NCI-H2171 (cell line): ENCODE measurements at places on chromosomes 12 and 14.

GRCh38 chr12:112664569-112664968, 127.0 kb upstream of the RPH3A start:
- DNase-seq = no peak

GRCh38 chr12:6225630-6226001, 25.4 kb downstream of the CD9 start:
- no peak for DNase-seq

DNA sequence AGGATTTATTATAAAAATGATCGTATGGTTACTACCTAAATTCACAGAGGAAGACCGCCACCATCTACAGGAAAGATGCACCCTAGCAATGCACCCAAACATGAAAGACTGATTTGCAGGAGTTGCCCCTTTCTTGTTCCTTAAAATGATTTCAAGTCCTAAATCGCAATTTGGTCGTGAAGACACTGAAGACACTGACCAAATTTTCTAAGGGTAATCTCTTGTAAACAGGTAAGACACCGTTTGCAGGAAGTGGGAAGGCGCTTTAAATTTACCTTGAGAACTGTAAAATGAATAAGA, 1.0 kb downstream of the SOS2 start:
- DNase-seq = no peak

GRCh38 chr12:126558810-126559209, 1493.6 kb downstream of the AACS start:
- DNase-seq = no peak

GRCh38 chr12:21369141-21369980, 3.3 kb upstream of the IAPP start:
- DNase-seq = no peak

DNA sequence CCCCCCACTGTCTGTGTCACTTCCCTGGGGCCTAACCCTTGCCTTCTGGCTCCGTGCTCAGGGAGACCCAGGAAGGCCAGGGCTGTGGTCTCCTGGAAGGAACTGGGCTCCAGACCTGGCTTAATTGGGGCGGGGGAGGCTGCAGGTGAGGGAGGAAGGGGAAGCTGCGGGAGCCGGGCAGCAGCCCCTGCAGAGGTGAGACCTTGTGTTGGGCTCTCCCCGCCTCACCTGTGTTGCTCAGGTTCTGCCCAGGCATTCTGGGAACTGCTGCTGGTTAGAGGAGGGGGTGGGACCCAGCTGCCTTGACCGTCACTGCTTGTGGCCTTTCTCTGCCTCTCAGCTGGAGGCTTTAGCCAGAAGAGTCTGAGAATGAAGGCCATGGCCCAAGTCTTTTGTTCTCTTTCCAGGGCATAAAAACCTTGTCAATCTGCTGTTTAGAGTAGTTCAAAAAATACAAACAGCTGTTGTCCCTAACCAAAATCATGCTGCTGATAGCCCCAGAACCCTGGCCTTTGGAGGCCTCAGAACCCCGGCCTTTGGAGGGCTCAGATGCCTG, 247.6 kb downstream of the CHST11 start:
- no peak for DNase-seq

GRCh38 chr12:77592836-77593235, 237.9 kb upstream of the NAV3 start:
- peak; percentile 21 for DNase-seq

GRCh38 chr12:131598717-131599116, 112.2 kb upstream of the SFSWAP start:
- DNase-seq = no peak

GRCh38 chr14:95530473-95531276, 4.2 kb upstream of the GLRX5 start:
- no peak for DNase-seq

DNA sequence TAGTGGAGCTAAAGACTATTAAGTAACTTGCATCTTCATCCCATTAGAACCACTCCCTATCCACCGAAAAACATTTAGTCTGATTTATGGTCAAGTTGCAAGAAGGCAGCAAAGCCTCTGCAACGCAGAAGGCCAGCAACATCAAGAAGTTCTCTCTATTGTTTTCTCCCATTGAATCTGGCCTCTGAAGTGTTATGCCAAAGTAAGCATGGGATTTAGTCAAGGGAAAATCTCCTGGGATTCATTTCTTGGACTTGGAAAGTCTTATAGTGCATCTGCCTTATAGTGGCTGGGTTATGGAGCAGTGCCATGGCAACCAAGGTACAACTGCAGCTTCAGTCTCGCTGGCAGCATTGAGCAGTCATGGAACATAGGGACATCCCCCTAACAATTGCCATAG, 87.7 kb upstream of the KRR1 start:
- DNase-seq = no peak

GRCh38 chr14:91278383-91278715, 33.8 kb upstream of the GPR68 start:
- no peak for DNase-seq

DNA sequence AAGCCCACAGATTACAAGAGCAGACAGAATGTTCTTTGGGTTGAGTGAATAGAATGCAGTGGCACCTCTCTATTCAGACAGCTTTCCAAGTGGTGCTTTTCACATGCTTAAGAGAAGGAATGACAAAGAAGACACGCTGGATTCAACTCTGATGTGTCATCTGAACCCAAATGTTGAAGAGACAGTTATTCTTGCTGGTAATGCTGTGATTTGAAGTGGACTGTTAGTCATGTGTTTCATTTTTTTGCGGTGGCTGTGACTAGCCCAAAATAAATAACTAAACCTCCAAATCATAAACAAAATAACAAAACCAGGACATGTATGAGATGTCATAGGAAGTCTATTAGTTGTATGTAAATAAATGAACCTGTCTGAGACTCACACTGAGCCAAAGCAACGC, 391.8 kb upstream of the PRICKLE1 start:
- DNase-seq = no peak

DNA sequence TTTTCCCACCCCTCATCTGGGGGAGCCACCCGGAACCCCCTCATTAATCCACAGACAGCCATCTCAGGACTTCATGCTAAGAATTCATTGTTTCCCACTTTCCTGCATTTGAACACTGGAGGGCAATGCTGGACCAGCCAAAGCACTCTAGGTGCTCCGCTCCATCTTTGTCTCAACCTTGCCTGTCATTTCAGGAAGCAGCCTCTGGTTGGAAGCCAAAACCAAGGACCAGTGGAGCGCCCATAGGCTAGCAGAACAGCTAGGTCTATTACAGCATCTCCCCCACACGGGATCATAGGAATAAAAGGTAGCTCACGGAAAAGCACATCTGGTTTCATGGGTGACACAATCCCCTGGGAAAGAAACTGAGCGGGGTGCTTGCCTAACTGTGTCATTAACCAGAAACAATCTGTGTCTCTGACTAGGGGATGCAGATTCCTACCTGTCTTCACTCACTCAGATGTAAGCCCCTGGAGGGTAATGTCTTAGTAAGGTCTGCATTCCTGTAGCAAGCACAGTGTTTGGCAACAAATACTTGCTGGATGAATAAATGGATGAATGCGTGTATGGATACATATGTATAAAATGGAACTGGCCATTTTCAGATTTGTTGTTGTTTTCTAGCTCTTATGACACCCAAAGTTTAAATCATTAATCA, 197.0 kb downstream of the DAD1 start:
- DNase-seq = peak; percentile 85

- no peak for DNase-seq
Measured at GRCh38 chr12:50400104-50400637, 514 bp upstream of the LARP4 start.

DNA sequence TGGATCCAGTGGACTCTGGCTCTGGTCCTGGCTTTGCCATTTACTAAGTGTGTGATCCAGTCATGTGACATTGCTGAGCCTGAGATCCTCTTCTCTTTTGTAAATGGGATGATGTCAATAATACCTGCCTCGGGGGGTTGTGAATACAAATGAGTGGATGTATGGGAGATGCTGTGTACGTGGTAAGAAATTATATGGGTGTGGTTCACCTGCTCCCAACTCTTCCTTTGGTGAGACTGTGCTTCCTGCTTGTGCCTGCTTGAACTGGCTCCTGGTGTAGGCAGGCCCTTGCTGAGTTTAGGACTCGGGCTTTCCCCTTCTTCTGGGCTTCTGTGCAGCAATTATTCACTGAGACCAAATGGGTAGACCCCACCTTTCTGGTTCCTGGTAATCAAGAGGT, 189.5 kb upstream of the FRMD6 start:
- DNase-seq = no peak

DNA sequence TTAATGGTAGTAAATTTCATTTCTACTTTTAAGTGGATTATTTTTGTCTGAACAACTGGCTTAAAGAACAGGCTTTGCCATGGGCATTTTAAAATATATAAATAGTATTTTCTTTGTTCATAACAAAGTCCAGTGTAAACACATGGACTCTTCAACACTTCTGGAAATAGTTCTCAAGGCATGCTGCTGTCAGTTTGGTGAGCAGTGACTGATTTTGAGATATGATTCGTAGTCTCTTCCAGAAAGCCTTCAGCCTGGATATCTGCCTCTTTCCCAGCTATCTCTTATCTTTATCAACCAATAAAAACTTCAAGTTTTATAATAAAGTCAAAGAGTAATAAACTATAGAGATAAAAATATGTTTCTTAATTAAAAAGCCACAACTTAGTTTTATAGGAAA, 110.7 kb downstream of the NAV3 start:
- no peak for DNase-seq

DNA sequence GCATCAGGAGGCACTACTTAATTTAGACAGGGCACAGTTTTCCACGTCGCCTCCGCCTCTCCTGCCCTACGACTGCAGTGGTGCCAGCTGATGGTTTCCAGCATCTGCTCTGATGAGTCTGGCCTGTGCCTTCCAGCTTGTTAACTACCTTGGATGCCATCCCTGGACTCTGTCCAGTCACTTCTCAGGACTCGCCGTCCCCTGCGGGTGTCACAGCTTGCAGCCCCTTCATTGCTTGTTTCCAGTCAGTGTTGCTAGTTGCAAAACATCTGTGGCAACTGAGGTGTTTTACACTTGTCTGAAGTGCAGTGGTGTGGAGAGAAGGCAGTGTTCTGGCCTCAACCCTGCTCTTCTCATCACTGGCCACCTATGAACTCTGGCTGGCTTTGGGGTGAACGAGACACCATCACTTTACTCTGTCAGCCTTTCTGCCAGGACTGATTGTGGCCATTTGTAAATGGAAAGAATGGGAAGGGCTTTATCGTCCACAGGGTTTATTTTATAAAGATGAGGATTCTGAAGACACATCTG, 8.3 kb downstream of the ADGRD1 start:
- DNase-seq = no peak

GRCh38 chr14:56313789-56314188, 195.6 kb downstream of the PELI2 start:
- DNase-seq = no peak

GRCh38 chr12:69553628-69554248, 31.5 kb upstream of the CCT2 start:
- DNase-seq = peak; percentile 26

GRCh38 chr14:104113631-104114420, 24.6 kb upstream of the KIF26A start:
- no peak for DNase-seq

- no peak for DNase-seq
Measured at GRCh38 chr12:9700606-9700956, 31.1 kb downstream of the CLEC2D start.
